ENCODE measurements at places on chromosomes 3 and 15.

DNA sequence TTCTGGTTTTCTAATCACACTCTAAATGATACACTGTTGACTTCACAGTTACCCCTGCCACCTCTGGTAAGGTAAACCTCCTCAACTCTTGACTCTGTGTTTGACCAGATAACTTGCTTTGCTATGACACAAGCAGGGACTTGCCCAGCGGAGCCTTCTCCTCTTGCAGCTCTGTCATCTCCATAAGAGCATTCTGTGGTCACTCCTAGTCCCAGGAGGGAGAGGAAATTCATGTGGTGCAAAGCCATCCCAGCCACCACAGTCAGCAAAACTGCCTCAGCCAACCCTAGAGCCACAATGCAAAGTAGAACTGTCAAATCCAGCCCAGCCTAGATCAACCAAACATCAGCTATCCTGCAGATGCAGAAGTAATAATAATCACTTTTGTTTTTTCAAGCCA, 144.7 kb upstream of the GADL1 start:
- DNase-seq: no peak

GRCh38 chr3:16255326-16255725, 9.4 kb downstream of the DPH3 start:
- no peak for DNase-seq

DNA sequence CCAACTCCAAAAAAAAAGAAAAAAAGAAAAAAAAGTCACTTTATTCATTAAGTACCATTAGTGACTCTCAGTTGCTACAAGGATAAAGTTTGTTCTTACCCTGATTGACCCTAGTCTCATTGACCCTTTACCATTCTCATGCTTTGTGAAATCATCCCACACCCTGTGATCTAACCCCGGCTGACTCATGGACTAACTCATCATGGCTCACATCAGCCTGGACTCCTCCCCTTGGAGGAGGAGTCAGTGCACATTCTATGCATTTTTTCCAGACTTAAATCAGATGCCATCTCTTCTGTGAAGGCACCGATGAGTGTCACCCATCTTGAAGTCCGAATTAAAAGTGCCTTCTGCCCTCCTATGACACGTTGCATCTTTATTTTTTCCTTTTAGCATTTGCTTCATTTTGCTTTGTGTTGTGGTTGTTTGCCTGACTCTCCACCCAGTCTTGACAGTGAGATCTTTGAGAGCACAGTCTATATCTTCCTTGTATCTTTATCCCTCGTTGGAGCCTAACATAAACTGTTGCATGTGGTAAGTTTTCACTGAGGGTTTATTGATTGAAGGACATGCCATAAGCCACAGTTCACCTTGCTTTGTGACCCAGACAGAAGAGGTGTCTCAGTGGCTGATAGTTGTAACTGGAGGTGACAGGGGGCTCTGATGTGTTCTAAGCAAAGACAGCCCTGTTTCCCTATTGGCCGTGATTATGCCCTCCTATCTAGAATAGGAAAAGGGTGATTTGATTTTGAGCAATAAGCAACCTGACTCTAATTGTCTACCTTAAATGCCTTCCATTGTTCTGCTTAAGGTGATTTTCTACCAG, 72.1 kb downstream of the IL1RAP start:
- DNase-seq: no peak

DNA sequence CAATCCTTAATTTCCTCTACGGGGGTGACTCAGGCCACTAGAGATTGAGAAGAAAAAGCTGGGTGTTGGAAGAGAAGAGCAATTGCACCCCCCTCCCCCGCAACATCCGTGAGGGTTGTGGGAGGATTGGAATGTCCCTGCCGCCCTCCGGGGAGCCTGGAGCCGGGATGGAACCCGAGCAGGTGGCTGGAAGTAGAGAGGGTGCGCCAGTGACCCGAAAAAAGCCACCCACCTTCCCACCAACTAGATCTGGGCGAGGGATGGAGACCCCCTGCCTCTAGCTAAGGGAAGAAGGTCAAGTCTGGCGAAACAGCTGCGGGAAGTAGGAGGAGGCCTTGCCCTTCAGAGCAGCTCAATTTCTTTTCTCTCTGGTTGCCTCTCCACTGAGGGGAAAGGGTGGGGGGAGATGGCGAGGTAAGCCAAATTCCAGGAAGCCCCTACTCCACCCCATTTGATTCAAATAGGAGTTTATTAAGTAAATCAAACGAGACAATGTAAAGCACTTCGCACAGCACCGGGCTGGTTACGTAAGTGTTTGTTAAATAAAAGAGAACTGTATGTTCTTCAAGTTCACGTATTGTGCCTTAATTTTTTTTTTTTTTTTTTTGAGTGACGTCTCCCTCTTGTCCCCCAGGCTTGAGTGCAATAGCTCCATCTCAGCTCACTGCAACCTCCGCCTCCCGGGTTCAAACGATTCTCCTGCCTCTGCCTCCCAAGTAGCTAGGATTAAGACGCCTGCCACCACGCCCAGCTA, 1.1 kb upstream of the WWTR1 start:
- DNase-seq: no peak

DNA sequence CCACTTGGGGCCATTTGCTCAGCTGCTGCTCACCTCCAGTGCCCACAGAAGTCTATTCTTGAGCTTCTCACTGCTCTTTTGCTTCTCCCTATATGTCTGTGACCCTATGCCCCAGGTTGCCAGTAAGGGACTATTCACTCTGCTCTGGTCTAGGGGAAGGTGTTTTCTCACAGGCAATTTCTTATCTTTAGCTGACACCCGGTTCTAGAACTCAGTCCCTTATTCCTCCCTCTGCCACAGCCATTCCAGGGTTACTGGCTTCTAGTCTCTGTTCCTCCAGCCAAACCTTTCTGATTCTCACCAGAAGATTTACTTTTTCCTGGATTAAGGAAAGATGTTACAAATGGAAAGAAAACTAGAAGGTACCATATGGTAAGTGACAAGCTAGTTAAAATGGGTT, 574.0 kb downstream of the NTRK3 start:
- DNase-seq: peak; percentile 76

- peak; percentile 83 for DNase-seq
Observed at GRCh38 chr15:40930430-40931299, 1.5 kb downstream of the DLL4 start.

DNA sequence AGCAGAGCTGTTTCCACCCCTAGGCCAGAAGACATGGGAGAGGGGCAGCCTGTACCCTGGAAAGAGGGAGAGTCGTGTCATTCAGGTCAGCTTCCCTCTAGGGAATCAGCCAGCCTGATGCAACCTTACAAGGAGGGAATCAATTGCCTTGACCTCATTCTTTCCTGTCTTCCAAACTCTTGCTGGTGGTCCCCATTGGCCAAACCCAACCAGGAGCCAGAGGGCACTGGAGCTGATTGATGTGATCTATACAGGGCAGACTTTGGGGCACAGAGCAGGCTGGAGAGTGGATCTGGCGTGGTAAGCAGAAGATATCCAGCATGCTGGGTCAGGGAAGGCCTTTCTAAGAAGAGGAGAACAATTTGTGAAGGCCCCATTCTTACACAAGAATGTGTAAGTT, 19.1 kb upstream of the MAGEF1 start:
- DNase-seq: no peak

GRCh38 chr15:78638658-78639314, 2.2 kb downstream of the CHRNB4 start:
- DNase-seq: peak; percentile 71

- DNase-seq: no peak
Observed at GRCh38 chr3:55445551-55445950, 41.6 kb downstream of the WNT5A start.

- DNase-seq: no peak
Observed at GRCh38 chr15:25900431-25900830, 37.3 kb upstream of the ATP10A start.

- DNase-seq: no peak
Observed at GRCh38 chr3:25292595-25292994, 135.5 kb upstream of the RARB start.

- DNase-seq: no peak
Observed at GRCh38 chr15:100711516-100712021, 109.2 kb downstream of the ASB7 start.

GRCh38 chr3:176359211-176359610, 838.1 kb downstream of the TBL1XR1 start:
- no peak for DNase-seq

DNA sequence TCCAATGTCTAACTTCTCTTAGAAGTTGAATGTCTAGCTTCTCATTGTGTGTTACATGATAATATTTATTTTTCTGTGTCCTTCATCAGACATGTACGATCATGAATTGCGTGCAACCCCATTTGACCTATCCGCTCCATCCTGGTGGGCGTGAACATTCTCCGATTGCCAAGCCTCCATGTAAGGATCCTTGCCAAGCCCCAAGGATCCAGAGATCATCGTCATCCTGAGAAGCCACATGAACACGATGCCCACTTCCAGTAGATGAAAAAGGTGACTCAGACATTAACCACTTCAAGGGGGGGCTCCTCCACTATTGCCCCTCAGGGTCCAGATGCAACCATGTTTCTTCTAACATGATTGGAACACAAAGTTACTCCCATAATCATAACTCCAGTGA, 25.5 kb upstream of the KNG1 start:
- no peak for DNase-seq

GRCh38 chr15:100831467-100831866, 48.2 kb upstream of the ALDH1A3 start:
- DNase-seq: no peak

GRCh38 chr15:75163150-75163564, 38.5 kb upstream of the C15orf39 start:
- DNase-seq: peak; percentile 86

- no peak for DNase-seq
Observed at GRCh38 chr3:133940536-133940935, 44.9 kb upstream of the RAB6B start.

DNA sequence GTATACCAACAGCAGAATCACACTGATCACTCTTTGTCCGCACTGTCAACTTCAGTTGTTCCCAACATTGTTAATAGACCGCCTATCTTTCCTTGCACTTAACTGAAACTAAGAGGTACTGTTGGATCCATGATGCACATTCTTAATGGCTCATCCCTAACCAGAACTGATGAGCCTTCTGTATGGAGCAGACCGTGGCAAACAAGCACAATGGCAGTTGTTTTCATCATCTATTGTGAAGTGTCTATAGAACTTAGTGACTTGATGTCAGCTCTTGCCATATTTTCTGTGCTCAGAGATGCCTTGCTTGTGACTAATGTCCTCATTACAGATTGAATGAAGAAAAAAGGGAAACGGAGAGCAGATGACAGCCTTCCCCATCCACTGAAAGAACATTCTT, 347.4 kb downstream of the NLGN1 start:
- DNase-seq: no peak

GRCh38 chr3:66267031-66267430, 46.2 kb downstream of the SLC25A26 start:
- DNase-seq: no peak

DNA sequence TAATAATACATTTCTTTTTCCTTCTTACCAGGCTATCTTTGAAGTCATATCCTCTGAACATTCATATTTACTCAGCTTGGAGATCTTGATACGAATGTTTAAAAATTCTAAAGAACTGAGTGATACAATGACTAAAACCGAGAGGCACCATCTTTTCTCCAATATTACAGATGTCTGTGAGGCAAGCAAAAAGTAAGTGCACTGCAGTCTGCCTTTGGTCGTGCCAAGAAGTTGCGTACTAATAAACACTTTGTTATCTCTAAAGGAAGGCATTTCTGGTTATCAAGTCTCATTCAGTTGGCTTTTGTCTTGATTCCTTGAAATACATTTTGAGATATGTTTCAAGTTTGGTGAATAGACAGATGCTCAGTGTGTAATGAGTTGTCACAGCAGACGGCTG, 31.6 kb downstream of the ARHGEF26 start:
- DNase-seq: no peak

GRCh38 chr15:37764733-37765191, 169.7 kb upstream of the TMCO5A start:
- peak; percentile 53 for DNase-seq

DNA sequence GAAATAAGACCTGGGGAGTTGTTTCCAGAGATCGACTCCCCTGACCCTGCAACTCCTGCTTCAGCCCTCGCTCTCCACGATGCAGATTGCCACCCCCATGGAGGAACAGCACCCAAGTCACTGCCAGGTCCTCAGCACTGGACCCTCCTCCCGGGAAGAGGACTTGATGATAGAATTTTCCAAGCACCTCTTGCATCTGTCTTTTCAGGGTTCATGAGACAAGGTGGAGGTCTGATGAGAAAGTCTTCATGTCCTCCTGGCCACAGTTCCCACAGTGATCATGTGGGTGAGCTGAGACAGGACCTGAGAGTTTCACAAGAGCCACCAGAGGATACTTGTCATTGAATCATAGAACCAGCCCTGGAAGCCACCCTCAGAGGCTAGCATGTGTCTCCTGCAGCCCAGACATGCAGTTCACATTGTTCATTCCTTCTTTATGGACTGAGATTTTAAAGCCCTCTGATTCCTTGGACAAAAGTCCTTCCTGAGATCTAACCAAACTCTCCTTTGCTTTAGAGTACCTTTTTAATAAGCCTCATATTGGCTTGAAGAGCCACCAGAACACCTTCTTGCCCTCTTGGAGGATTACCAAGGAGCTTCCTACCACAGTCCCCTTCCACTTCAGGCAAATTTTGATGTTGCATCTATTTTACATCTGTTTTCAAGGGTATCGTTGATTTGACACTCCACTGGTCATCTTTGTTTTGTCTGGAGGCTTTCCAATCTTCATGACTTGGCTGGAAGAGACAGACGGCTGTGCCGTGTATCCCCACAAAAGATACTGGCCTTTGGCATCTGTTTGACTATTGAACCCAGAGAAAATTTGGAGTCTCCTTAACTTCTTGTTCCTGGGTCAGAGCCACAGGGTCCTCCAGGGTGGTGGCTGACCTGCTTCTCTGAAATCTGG, 224.8 kb upstream of the BHLHE40 start:
- DNase-seq: no peak

- no peak for DNase-seq
Observed at GRCh38 chr15:91021516-91022074, 799 bp downstream of the VPS33B start.

GRCh38 chr3:129013491-129013891, 12.4 kb downstream of the EFCC1 start:
- peak; percentile 39 for DNase-seq

DNA sequence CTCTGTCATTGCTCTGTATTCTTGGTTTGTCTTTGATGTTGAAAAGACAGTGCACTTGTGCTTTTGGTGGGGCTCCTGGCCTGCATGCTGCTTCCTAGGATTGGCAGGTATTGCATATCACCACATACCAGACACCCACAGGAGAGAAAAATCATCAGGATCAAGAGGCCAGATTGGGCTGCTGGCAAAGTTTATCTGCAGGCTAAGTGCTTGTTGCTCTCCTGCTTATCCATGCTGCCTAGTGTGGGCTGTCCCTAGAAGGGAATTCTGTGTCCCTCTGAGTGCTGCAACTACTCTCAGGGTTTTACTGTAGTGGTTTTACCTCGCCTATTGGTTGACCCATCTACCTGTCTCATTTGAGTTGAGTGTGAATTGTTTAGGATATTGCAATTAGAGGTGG, 833 bp upstream of the SLC22A13 start:
- peak; percentile 31 for DNase-seq

DNA sequence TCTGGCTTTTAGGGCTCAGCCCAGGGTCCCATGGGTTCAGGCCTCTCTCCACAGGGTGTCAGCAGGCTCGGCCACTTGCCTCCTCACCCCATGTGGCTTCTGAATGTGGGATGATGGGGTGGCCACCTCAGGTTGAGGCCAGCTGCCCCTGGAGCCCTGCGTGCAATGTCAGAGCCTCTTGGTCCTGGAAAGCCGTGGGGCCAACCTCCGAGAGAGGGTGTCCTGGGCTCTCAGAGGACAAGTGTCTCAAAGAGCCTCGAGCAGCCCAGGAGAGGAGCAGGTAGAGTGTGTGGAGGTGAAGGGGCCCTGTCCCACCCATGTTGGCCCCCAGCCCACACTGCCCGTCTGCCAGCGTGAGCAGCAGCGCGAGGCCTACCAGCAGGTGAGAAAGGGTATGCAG, 86.0 kb downstream of the PLXNA1 start:
- no peak for DNase-seq

- DNase-seq: no peak
Observed at GRCh38 chr3:111252779-111253178, 181.2 kb downstream of the NECTIN3 start.
